ENCODE measurements at places on chromosomes 12 and 14.

DNA sequence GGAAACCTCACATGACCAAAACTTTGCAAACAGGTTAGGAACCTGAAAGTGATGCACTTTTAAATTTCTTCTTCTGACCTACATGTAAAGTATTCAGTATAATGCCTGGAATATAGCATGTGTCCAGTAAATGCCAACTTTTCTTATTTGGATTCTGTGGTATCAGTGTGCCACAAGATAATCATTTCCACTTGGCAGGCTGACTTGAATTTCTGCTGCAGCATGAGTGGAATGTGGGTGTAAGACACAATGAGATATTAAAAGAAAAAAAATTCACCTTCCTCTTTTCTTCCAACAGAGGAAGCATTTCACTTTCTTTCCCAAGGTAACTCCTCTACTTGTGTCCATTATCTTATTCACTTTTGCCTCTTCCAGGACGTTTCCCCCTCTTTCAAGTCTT, 141.9 kb upstream of the PRKD1 start:
- DNase-seq, result no peak

DNA sequence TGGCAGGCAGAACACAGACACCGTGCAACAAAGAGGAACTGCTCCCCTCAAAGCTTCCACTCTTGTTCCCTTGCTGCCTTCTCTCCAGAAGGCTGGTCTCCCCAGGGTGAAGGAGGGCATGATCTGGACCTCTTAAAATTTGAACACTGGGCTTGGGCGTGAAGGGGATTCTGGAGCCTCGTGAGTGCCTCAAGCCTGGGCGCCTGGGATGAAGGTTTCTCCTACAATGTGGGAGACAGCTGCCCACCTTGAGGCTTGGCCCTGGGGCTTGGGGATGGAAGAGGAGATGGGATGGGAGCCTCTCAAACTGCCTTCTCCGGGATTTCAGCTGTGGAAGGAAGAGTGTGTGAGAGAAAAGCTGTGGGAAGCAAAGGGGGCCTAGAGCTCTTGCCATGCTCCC, 7.8 kb upstream of the RIN3 start:
- no peak for DNase-seq

DNA sequence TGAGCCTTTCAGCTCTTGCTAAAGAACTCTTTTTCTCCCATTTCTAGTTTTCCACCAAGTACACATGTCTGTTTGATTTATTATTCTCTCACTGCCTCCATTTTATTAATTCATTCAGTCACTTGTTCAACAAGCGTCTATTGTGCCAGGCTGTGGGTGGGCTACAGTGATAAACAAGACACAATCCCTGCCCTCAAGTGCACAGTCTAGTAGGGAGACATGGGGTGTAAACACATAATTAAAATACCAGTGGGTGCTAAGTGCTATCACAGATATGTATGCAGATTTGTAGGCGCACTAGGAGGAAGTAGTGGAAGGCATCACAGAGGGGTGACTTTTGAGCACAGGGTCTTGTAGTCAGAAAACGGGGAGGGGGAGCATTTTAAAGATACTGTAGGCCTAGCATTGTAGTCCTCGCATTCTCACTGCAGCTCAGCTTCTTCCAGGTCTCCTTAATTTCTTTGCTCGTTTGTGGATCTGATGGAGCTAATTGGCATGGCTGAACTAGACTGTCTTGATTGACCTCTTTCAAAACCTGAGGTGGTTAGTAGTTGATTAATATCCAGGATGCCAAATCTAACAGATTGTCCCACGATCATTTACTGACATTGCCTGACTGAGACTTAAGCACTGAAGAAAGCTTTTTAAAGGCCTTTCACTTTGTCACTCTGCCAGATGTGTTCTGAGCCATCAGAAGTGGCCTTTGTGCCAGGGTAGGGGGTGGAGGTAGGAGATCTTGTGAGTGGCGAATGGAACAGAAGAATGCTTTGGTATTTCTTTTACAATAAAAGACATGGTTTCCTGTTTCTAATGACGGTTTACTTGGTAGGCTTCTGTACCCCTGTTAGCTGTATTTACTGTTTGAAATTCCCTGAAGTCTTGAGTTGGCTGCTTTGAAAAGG, 116.9 kb downstream of the DIP2B start:
- DNase-seq, result no peak

DNA sequence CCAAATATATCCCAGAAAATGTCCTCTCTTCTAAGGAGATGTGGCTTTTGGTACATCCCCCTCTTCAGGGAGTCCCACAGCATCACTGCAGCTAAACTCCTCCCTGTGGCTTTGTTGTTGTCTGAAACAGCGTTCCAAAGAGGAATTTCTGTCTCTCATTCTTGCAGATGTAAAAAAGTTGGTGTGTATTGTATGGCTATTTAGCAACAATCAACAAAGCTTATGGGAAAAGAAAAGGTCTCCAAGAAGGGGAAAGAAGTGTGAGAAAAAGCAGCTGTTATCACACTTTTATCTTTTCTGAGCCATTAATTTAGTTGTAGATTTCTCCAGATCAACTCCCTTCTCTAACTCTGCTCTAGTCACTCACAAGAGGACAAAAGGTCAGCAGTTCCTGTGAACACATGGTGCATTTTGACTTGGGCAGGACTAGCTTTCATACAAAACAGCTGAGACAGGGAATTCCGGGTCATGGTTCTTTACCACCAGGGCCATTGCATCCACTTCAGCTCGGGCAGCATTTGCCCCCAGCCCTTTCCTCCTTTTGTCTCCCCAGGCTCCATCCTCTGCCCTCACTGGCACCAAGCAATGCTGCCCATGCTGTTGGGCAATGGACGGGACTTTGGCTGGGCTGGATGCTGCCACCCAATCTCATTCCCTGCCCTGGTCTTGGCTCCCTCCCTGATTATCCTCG, 184.7 kb downstream of the TMX1 start:
- DNase-seq, result peak; percentile 79

DNA sequence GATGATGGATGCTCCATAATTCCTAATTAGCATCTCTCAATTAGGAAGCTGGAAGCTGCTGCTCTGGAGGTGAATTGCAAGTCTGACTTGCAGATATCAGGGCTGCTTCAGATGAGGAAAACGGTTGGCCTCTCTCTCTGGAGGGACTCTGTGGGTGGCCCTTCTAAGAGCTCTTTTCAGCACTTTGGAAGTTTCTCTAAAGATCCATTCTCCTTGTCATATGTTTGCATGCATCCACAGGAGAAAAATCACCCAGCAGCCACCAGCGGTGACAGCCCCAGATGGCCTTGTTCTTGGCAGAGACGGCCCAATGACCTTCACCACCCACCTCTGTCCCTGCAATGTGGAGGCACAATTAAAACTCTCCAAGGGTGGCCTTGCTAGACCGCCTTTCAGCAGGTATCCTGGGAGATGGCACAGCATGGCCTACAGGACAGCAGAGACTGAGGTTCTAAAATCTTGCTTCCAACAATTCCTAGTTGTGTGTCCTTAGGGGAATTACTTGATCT, 42.3 kb downstream of the KSR2 start:
- no peak for DNase-seq

- DNase-seq, result no peak
Observed at GRCh38 chr12:40123496-40123895, 17.6 kb upstream of the SLC2A13 start.

DNA sequence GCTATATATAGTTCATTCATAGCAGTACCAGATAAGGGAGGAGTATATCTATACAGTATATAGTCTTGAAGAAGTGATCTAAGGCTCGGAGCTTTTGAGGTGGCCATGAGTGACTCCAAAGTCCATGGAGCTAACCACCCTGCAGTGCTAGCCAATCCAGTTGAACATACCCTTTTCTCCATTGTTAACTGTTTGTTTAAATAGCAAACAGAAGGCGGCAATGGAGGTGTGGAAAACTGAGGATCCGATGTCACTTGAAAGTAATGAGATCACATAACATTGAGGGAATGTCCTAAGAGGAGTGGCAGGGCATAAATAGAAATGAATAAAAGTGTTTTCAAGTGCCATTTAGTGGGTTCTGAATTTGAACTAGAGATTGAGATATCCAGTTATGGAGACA, 12.4 kb upstream of the SNAPC1 start:
- DNase-seq, result no peak

DNA sequence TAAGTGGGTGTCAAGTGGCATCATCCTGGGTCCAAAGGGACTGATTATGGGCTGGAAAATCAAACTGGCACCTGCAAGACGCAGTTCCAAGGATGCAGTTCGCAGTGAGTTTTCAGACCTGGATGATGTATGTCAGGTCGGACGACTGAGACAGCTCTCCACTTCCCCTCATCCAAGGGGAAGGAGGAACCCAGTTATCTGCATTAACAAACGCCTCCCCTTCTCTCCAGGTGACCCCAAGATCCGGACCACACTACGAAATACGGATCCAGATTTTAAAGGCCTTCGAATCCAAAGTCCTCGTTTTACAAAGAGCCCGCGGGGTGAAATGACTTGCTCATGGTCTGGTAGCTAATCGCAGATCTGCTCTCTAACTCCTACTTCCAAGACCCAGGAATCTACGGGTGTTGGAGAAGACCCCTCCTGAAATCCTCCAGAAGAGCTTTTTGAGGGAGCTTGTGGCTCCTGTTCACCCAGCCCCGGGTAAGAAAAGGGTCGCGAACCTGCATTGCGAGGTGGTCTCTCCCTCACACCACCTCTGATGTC, 460 bp upstream of the SYNE2 start:
- no peak for DNase-seq

- DNase-seq, result no peak
Observed at GRCh38 chr12:91967590-91967989, 178.1 kb downstream of the BTG1 start.

- no peak for DNase-seq
Observed at GRCh38 chr14:66140213-66140918, 345.8 kb upstream of the CCDC196 start.

All from right hindlimb (tissue), 1 donor.